Esophagus mucosa (tissue), 1 donor: ENCODE measurements at places on chromosomes 11 and 22. TPM values are rescaled to one million over a fixed set of nuclear protein-coding genes. Genes with fewer than 3 reads are reported as not detected.

NCAM1 gene
- total RNA-seq, result 0.60 TPM

OR8A1 gene
- total RNA-seq, result not detected

RNF121 gene
- 17.7 TPM for total RNA-seq

MRGPRE gene
- not detected for total RNA-seq

CAT gene
- 19.3 TPM for total RNA-seq

KLHL35 gene
- 0.84 TPM for total RNA-seq

SCO2 gene
- 1.2 TPM for total RNA-seq

TRIM49C gene
- total RNA-seq, result not detected

P2RX6 gene
- total RNA-seq, result 0.64 TPM
